ENCODE measurements at places on chromosomes 5 and 9. TPM values are rescaled to one million over a fixed set of nuclear protein-coding genes. Genes with fewer than 3 reads are reported as not detected.

The RRAGA gene
- total RNA-seq = 39.7 TPM

The EFNA5 gene
- 216 TPM for total RNA-seq

The NOP16 gene
- 84.5 TPM for total RNA-seq

The BAAT gene
- 18.6 TPM for total RNA-seq

DNA sequence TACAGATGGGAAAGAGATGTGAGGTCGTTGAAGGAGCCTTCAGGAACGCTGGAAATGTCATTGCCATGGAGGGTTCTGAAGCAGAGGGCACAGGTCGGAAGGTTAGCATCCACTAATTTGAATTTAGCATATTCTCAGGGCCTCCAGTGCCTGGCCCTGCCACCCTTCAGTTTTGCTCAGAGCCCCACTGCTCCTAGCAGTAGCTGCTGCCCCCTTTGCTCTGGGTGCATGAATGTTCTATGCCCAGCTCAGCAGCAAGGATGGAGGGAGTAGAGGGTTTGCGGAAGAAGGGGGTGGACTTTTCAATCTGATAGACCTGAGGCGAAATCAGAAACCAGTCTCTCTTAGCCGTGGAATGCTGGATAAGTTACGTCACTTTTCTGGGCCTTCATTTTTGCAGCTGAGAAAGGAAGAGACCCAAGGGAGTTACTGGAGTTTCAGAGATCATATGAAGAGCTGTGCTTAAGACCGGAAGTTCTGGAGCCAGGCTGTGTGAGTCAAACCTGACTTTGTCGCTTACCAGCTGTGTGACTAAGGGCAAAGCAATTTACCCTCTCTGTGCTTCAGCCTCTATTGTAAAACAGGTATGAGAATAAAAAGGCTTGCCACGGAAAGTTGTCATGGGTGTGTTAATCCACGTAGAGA, 133.2 kb upstream of the PANK3 start:
- peak; percentile 37 for DNase-seq

- no peak for DNase-seq
Observed at GRCh38 chr9:112750764-112751055, 150 bp downstream of the SNX30 start.

GRCh38 chr9:89191004-89191403, 12.4 kb upstream of the SHC3 start:
- DNase-seq = no peak

- DNase-seq = no peak
Observed at GRCh38 chr5:61313960-61314681, 17.9 kb upstream of the ZSWIM6 start.

All from Calu3 (cell line).